Activated naive CD4-positive, alpha-beta T cell treated with anti-CD3 and anti-CD28 coated beads, Interleukin-2, amount 50 U/mL, for 16 hours (primary cell): ENCODE measurements at places on chromosomes 11 and 22.
A peak's percentile ranks its signal among the peaks of the same experiment; 100 is the strongest.

GRCh38 chr11:32433914-32434355, 1.4 kb downstream of the WT1 start:
- no peak for DNase-seq

- DNase-seq = no peak
Observed at GRCh38 chr11:10374386-10374785, 69.5 kb downstream of the ADM start.

- DNase-seq = no peak
Observed at GRCh38 chr11:95739108-95739938, 50.3 kb downstream of the FAM76B start.

DNA sequence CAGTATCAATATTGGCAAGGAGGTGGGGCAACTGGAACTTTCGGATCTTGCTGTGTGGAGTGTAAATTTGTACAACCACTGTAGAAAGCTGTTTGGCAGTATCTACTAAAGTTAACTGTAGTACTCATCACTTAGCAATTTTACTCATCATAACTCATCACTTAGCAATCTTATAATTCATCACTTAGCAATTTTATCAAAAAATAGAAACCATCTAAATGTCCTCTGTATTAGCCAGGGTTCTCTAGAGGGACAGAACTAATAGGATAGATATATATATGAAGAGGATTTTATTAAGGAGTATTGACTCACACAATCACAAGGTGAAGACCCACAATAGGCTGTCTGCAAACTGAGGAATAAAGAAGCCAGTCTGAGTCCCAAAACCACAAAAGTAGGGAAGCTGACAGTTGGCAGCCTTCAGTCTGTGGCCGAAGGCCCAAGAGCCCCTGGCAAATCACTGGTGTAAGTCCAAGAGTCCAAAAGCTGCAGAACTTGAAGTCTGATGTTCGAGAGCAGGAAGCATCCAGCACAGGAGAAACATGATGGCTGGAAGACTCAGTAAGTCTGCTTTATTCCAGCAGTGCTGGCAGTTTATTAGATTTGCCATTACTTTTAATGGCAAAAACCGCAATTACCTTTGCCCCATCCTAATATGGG, 92.9 kb upstream of the USP47 start:
- DNase-seq = no peak

DNA sequence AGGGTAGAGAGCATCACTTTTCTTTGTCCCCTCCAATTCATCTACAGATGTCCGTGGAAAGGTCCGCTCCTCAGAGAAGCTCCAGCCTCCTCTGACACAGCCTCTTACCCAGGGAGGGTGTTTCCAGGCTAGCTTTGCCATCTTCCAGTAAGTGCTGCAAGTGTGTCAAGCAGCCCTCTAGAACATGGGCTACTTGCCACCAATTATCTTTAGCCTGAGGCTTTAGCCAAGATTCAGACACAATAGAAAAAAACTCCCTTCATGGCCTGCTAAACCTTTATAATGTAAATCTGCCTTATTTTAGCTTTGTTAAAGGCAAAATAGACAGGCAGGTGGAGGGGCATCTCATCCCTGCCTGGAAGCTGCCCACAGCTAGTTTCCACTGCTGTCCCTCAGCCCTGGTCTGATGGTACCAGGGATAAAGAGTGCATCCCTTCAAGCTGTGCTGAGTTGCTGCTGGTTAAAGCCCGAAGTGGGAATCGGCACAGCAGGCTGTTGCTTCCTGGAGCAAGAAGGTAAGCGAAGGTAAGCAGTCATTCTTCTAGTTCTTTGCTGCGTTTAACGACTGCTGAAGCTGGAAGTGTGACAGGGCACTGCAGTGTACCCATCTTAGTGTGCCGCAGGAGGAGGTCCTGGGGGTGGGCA, 190.1 kb upstream of the E2F8 start:
- no peak for DNase-seq

- DNase-seq = no peak
Observed at GRCh38 chr11:123145220-123145619, 49.8 kb downstream of the CLMP start.

- no peak for DNase-seq
Observed at GRCh38 chr11:70908223-70908622, 344.2 kb downstream of the SHANK2 start.

- DNase-seq = no peak
Observed at GRCh38 chr22:42901790-42902508, 44.9 kb upstream of the ARFGAP3 start.

DNA sequence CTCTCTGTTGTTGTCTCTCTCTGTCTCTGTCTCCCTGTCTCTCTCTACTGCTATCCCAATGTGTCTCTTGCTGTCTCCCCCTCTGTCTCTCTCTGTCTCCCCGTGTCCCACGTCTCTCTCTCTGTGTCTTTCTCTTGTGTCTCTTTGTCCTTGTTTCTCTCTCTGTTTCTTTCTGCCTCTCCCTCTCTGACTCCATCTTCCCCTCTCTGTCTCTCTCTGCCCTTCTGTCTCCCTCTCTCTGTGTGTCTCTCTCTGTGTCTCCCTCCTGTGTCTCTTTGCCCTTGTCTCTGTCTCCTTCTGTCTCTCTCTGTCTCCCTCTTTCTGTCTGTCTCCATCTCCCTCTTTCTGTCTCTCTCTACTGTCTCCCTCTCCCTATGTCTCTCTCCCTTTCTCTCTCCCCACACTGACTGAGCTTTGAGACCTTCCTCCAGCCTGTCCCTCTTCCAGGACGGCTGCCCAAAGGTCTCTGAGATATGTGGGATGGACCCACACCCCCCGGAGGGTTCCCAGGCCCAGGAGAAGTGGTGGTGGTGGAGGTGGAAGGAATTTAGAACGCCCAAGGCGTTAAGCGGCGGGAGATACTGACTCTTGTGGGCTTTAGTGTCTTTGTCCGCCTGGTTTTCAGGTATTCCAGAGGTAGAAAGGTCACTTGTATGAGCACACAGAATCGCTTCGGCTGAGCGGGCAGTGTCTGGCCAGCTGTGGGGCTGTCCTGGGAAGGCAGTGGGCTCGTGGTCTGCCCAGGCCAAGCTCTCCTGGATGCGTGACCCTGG, 65.5 kb upstream of the CCND1 start:
- no peak for DNase-seq

DNA sequence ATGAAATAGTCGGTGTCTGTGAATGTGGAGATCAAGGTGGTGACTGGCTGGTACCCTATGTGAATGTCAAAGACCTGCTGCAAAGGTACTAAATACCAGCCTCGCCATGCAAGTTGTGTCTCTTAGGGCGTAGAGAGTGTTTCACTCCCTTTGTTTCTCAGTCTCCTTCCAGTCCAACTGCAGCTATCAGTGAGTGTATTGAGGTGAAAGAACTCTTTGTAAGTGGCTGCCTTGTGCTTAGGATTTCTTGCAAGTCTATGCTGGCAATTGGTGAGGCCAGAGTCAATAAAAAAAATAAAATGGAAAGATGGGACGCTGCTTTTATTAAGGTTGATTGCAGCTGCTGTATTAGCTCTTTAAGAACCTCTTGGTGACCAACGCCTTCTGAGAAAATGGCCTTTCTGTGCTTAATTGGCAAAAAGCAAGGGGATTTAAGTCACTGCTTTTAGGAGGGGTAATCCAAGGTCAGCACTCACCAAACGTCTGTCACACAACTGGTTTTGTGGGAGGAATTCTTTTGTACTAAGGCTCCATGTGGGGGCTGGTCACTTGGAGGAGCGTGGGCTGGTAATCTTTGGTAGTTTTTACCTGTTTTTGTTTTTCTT, 95.1 kb downstream of the PARVA start:
- no peak for DNase-seq

DNA sequence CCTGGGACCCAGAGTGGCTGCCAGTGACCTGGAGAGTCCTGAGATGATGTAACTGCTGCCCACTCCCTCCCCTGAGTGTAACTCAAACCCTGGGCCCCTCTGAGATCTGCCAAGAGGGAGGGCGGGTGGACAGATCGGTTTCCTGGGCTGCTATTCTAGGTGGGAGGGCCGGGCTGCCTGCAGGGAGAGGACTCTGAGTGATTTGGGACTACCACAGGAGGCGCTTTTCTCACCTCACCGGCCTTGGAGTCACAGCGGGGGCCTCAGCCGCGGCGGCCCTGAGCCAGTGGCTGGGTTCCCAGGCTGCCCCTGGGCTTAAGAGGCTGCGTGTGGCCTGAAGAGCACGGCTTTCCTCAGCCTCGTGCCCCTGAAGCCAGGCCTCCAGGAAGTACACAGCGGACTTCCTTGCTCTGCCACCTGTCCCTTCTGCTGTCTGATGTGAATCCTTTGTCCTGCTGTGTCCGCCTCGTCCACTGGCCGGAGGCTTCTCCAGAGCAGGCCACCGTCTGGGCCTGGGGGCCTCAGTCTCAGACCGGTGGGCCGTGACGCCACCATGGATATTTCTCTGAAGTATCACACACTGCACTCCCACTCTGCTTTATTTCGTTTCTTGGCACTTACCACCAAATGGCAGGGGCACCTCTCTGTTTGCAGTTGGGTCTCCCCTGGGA, 11.5 kb downstream of the RELT start:
- no peak for DNase-seq

- no peak for DNase-seq
Observed at GRCh38 chr11:4826425-4826824, 5.3 kb downstream of the OR51F2 start.

- DNase-seq = no peak
Observed at GRCh38 chr11:70244698-70245097, 25.8 kb upstream of the PPFIA1 start.

DNA sequence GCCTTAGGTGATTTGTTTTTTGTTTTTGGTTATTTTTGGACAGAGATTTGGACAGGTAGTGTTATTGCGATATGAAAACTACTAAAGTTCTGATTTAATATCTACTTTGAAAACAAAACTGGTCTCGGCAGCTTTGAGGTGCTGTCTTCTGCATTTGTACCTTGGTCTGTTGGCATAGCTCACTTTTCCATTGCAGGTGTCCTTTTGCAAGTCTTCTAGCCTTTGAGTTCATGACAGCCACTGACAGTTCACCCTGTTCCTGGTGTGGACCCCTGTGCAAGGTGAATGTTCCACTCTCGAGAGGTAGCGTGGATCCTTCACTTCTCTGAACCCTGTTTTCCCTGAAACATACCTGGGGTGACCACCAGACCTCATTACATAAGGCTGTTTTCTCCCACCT, 44.9 kb upstream of the ST14 start:
- DNase-seq = no peak

DNA sequence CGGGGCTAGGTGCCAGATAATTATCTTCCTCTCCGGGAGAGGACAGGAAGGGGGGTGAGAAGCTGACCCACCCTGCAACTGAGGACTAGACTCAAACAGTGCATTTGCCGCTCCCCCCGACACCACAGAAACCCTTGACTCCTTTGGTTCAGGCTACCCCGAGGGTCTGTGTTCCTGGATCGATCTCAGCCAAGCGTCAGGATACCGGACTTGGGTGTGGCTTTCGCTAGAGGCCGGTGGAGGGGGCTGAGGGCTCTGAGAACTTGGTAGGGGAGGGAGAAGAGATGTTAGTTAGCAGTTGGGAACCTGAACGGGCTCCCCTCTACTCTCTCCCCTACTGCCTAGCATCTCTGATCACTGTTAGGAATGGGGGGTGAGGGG, 840 bp downstream of the SEZ6L start:
- no peak for DNase-seq

- DNase-seq = no peak
Observed at GRCh38 chr11:88420165-88420791, 82.7 kb upstream of the CTSC start.

DNA sequence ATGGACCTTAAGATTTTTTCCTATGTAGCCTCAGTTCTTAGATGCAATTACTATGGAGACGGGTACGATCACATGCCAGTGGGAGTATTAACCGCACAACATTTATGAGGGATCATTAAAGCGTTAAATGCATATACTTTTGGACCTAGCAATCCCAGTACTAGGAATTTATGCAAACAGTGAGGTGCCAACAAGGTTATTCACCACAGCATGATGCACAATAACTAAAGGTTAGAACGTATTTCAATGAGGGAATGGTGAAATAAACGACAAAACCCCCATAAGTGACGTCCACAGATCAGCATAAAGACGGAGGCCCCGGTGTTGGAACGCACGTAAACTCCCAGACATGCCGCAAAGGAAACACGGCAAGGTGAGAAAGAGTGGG, 539 bp downstream of the SIRT3 start:
- peak; percentile 77 for DNase-seq

GRCh38 chr22:50621356-50621880, 6.5 kb downstream of the ARSA start:
- DNase-seq = peak; percentile 49

GRCh38 chr22:35111244-35111643, 45.3 kb downstream of the ISX start:
- DNase-seq = no peak

DNA sequence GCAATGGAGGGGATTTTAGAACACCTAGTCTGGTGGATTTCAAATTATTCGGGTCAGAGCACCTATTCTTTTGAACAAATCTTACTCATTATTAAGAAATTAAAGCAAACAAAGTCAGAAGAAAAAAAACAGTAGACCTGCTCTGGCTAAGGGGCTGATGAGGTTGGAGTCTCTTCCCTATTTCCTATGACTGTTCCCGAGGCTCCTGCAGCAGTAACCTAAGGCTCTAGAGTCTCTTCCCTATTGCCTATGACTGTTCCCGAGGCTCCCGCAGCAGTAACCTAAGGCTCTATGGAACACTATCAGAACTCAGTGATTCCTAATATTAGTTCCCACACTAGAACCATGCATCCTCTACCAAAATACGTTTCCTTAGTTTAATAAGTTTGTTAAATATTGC, 607.9 kb downstream of the NTM start:
- DNase-seq = no peak
